ENCODE measurements at places on chromosomes 5 and 9. TPM values are rescaled to one million over a fixed set of nuclear protein-coding genes. Genes with fewer than 3 reads are reported as not detected.

The TRPM3 gene
- not detected for total RNA-seq

- no peak overlapping the region for H3K4me3 ChIP-seq
- no peak overlapping the region for H3K27ac ChIP-seq
- no peaks in the 10 kb centered on the region for H3K4me1 ChIP-seq
- peaks cover 9% of the 10 kb centered on the region for H3K27me3 ChIP-seq
- DNase-seq = no peak
These were observed 105.7 kb upstream of the MEGF10 start for GRCh38 chr5:127184851-127185250.

DNA sequence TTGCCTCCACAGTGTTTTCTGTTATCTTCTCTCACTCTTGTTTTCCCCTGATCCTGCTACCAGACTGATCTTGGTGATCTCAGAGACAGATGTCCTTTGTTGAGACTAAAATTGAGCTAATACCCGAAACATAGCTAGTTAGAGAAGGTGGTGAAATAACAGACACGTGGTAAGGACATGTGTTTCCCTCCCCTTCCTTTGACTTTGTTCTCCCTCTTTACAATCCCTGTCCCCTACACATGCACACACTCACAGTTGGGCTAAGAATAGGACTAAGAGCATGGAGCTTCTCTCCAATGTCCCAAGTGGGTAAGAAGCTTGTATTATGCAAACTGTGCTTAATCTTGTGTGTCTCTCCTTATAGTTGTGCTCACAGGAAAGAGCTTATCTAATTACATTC, 1603.0 kb upstream of the C9orf72 start:
- H3K36me3 ChIP-seq = no peaks in the 10 kb centered on the region
- no peak overlapping the region for H3K27ac ChIP-seq
- no peaks in the 10 kb centered on the region for H3K27me3 ChIP-seq
- H3K4me3 ChIP-seq = no peak overlapping the region
- no peaks in the 10 kb centered on the region for H3K4me1 ChIP-seq

The TOPORS gene
- total RNA-seq = 27.8 TPM

The IL11RA gene
- total RNA-seq = 6.9 TPM

GRCh38 chr9:134391319-134392231, 65.3 kb downstream of the RXRA start:
- no peak for DNase-seq
- H3K36me3 ChIP-seq = no peaks in the 10 kb centered on the region
- H3K4me3 ChIP-seq = no peak overlapping the region
- H3K27ac ChIP-seq = no peak overlapping the region
- H3K27me3 ChIP-seq = no peaks in the 10 kb centered on the region

The BTNL8 gene
- not detected for total RNA-seq
